ENCODE measurements at places on chromosomes 3 and 15.

DNA sequence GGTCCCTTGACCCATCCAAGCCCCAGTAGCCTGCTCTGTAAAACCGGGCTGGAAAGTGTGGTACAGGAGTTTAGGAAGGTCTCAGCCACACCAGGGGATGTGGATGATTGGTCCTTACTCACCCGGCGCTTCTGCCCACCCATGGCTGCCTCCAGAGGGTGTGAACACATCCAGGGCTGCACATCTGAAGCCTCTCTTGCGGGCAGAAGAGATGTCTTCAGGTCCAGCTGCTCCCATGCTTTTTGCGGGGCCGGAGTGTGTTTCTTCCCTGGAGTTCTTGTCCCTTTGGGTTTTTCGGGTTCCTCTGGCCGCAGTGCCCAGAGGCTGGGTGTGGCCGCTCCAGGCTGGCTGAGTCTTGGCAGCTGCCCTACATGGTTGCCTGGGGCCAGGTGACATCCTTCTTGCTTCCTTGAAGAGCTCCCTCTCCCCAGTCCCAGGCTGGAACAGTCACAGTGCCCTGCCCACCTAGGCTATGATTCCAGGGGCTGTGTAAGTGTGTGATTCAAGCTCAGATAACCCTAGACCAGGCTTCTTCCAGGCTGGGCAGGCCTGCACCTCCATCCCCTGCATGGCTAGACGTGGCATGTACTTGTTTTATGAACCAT is 33.9 kb downstream of the HDAC11 start:
- DNase-seq, result no peak

- DNase-seq, result no peak
Observed at GRCh38 chr3:36580716-36581115, 183.6 kb downstream of the DCLK3 start.

- DNase-seq, result no peak
Observed at GRCh38 chr15:48085591-48085930, 35.2 kb upstream of the SLC24A5 start.

DNA sequence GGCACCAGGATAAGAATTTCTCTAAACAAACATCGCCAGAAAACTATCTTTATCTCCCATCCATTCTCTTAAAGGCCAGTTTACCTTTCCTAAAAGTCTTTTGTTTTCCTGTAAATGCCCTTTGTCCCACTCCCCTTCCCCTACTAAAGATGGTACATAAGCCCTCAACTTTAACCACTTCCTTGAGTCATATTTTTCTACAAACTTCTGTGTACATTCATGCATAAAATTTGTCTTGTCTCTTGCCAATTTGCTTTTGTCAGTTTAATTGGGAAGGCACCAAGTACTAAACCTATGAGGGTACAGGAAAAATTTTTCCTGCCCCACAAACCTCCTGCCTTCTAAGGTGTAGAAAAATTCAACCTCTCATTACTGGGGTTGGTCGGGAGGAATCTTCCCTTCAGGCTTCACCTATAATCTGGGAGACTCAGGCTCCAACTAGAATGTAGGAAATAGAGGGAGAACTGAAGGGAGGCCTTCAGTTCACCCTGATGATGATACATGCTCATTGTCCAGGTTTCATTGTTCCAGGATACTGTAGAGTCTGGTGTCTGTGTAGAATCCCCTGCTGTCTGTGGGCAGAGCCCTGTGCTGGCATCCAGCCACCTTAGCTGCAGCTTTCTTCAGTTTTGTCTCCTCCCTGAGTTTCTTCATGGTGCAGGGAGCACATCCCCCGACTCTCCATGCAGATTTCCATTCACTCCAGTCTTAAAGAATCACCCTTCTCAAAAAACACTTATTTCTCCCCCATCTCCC is 53.2 kb downstream of the CD200R1L start:
- no peak for DNase-seq

DNA sequence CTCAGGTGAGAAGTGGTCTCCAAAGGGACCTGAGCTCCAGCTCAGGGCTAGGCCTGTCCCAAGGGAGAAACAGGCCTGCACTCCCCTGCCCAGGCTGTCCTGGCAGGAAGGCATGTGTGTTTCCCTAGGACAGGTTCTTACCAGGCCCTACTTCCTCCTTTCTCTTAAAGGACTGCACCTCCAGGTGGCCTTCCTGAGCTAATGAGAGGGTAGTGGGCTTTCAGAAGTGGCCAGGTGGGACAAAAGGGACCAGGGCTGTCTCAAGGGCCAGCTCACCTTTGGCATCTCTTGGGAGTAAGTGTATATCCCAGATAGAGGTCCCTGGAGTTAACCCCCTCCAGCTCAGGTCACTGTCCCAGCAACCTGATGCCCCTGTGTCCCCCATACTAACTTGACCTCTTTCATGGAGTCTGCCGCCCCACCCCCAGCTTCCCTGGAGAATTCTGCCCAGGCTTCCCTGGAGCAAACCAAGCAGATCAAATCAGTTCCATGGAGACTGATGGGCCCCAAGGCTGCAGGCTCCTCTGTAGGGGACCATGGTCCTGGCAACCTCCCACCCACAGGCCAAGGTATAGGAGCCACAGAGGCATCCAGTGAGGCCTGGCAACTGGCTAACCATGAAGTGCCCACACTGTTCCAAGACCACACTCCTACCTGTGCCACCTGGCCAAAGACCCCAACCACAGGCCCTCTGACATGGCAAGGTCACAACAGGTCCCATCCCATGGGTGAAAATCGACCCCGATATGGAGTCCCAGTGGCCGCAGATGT is 67.6 kb downstream of the ZNF445 start:
- DNase-seq, result no peak

DNA sequence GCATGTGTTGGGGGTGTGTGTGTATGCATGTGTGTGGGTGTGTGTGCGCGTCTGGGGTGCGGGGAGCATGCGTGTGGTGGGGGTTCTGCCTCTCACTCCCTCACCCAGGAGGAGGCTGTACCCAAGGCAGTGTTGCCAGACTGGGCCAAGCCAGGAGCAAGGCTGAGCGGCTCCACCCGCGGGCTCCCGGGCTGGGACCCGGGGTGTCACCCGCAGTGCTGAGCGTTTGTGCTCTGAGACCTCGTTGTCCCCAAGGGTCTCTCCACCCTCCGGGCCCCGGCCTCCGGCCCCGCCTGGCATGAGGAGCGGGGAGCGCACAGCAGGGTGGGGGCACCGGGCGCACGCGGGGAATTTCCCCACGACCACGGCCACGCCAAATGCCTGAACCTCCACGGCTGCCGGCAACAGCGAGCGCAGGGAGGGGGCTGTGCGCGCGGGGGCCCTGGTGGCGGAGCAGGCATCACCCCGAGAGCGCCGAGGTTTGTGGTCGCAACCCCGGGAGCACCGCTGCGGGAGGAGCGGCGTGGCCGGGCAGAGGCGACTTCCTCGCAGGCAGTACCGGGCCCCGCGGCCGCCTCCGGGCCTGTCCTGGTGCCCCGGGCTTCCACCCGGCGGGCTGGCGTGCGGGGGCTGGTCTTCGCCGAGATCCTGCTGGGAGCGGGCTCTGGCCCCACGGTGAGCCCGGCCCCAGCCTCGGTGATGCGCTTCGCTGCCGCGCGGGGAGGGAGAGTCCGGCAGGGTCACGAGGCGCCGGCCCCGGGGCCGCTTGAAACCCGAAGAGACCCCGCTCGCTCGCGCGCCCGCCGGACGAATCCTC is 7.4 kb upstream of the OCA2 start:
- no peak for DNase-seq

GRCh38 chr3:120299403-120299802 is 14.4 kb upstream of the GPR156 start:
- DNase-seq, result no peak

GRCh38 chr3:16456784-16457415 is 56.6 kb downstream of the RFTN1 start:
- no peak for DNase-seq

DNA sequence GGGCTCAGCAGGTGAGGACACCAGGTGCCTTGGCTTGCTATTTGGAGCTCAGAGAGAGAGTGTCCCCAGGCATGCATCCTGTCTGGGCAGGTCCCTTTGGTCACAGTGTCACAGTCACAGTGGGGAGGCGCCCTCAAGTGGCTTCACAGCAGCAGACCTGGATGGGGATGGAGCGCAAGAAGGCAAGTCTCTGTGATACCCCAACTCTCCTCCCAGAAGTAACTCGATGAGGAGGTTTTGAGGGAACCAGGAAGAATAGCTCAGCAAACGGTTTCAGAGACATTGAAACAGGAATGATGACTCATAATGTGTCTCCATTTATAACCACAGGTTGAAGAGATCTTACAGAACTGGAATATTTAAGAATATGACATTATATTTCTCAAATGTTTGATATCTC is 66.5 kb upstream of the SH3GL3 start:
- peak; percentile 51 for DNase-seq

DNA sequence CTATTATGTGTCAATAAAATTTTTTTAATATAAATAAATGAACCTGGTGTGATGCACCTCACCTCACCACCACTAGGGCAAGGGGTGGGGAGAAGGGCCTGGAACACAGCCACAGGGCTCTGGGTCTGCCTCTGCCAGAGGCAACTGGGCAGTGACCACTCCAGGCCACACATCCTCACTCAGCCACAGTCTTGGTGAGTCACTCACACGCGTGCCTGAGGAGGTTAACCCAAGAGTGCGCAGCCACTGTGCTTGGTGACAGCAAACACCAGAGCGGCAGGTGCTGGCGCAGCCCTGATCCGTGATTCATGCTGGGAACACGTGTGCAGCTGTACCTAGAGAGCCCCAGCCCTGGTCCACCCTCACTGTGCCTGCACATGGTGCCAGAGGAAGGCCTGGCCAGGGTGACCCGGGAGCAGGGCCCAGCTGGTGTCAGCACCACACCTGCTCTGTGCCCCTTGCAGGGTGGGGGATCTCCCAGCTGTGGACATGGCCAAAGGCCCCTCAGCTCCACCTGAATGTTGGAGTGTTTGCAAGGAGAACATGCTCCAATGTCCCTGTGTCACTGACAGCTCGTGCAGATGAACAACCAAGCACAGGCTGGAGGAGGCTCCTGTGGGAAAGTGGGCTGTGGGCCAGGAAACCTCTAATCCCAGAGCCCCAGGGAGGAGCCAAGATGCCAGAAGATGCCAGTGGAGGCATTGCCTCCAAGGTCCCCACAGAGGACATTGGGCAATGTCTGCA is 2.1 kb downstream of the SLC41A3 start:
- peak; percentile 28 for DNase-seq

Data from OCI-LY7 (cell line).